Thoracic aorta (tissue), 2 donors: ENCODE measurements at places on chromosomes 5 and 9.

DNA sequence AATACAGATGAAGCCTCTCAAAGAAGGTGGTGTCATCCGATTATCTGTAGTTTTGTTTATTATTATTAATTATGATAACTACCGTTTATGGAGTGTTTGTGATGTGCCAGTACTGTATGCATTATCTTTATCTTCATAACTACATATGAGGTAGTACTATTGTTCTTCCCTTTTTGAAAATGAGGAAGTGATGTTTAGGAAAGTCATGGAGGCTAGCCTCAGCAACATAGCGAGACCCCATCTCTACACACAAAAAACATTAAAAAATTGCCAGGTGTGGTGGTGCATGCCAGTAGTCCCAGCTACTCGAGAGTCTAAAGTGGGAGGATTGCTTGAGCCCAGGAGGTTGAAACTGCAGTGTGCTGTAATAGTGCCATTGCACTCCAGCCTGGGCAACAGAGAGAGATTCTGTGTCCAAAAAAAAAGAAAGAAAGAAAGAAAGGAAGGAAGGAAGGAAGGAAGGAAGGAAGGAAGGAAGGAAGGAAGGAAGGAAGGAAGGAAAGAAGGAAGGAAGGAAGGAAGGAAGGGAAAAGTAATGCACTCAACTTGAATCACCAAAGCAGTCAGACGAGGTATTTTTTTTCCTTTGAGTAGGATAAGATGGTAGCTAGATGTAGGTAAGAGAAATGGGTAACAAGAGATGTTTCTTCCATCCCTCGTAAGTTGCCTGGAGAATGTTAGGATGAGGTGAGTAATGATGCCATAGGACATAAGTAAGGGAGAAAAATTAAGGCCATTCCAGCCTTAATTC lies 47.8 kb downstream of the PAM start:
- peaks cover 51% of the 10 kb centered on the region for H3K4me1 ChIP-seq
- H3K27me3 ChIP-seq: no peaks in the 10 kb centered on the region
- H3K36me3 ChIP-seq: no peaks in the 10 kb centered on the region

GRCh38 chr9:6739218-6739617 lies 18.6 kb upstream of the KDM4C start:
- H3K4me1 ChIP-seq: no peaks in the 10 kb centered on the region
- H3K4me3 ChIP-seq: no peak overlapping the region
- no peak overlapping the region for H3K27ac ChIP-seq
- no peaks in the 10 kb centered on the region for H3K36me3 ChIP-seq

- no peak overlapping the region for H3K27ac ChIP-seq
- H3K36me3 ChIP-seq: no peaks in the 10 kb centered on the region
Observed at GRCh38 chr9:126709241-126709640, 95.5 kb downstream of the LMX1B start.

GRCh38 chr5:177306674-177307543 lies 3.3 kb downstream of the PRELID1 start:
- no peaks in the 10 kb centered on the region for H3K27me3 ChIP-seq
- H3K36me3 ChIP-seq: peaks cover 14% of the 10 kb centered on the region
- no peak for DNase-seq
- H3K4me3 ChIP-seq: no peak overlapping the region
- peaks cover 39% of the 10 kb centered on the region for H3K4me1 ChIP-seq
- no peak overlapping the region for H3K27ac ChIP-seq

DNA sequence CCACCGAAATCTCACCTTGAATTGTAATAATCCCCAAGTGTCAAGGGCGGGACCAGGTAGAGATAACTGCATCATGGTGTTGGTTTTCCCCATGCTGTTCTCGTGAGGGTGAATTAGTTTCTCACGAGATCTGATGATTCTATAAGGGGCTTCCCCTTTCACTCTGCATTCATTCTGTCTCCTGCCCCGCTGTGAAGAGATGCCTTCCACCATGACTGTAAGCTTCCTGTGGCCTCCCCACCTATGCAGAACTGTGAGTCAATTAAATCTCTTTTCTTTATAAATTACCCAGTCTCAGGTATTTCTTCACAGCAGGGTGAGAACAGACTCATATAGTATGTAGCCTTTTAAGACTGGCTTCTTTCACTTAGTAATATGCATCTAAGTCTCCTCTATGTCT lies 128.1 kb upstream of the NR5A1 start:
- H3K27ac ChIP-seq: no peak overlapping the region
- no peak for DNase-seq
- H3K36me3 ChIP-seq: no peaks in the 10 kb centered on the region
- no peaks in the 10 kb centered on the region for H3K27me3 ChIP-seq
- no peak overlapping the region for H3K4me3 ChIP-seq

GRCh38 chr5:103474677-103475076 lies 87.9 kb downstream of the NUDT12 start:
- H3K4me3 ChIP-seq: no peak overlapping the region
- no peaks in the 10 kb centered on the region for H3K36me3 ChIP-seq
- no peaks in the 10 kb centered on the region for H3K27me3 ChIP-seq
- H3K4me1 ChIP-seq: peaks cover 5% of the 10 kb centered on the region
- DNase-seq: no peak

DNA sequence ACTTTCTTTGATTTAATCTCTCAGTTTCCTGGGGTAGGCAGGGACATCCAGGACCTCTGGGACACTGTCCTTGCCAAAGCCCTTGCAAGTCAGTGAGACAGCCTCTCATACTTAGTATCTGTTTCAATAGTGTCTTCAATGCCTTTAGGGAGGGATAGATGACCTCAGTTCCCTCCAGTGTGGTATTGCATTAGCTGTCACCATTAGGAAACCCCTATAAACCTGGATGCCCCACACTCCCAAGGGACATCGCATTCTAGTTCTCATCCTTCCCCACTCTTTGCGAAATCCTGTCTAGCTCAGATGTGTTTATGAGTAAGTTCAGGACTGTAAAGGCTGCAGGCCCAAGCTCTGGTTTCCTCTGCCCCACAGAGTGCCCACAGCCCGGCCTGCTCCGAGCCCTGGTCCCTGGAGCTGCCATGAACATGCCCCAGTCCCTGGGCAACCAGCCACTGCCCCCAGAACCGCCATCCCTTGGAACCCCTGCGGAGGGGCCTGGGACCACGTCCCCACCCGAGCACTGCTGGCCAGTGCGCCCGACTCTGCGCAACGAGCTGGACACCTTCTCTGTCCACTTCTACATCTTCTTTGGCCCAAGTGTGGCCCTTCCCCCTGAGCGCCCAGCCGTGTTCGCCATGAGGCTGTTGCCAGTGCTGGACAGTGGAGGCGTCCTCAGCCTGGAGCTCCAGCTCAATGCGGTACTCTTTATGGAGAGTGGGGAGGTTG lies 13.2 kb downstream of the TMEM8B start:
- DNase-seq: no peak
- H3K36me3 ChIP-seq: no peaks in the 10 kb centered on the region
- peaks cover 27% of the 10 kb centered on the region for H3K4me1 ChIP-seq
- no peaks in the 10 kb centered on the region for H3K27me3 ChIP-seq
- H3K27ac ChIP-seq: no peak overlapping the region

GRCh38 chr5:164663198-164663989 lies 1158.0 kb downstream of the MAT2B start:
- H3K36me3 ChIP-seq: no peaks in the 10 kb centered on the region
- H3K4me3 ChIP-seq: no peak overlapping the region
- H3K27me3 ChIP-seq: no peaks in the 10 kb centered on the region
- no peaks in the 10 kb centered on the region for H3K4me1 ChIP-seq
- H3K27ac ChIP-seq: no peak overlapping the region

- no peaks in the 10 kb centered on the region for H3K36me3 ChIP-seq
- H3K27me3 ChIP-seq: no peaks in the 10 kb centered on the region
- H3K27ac ChIP-seq: no peak overlapping the region
- no peaks in the 10 kb centered on the region for H3K4me1 ChIP-seq
- no peak for DNase-seq
- H3K4me3 ChIP-seq: no peak overlapping the region
Observed at GRCh38 chr5:139814704-139815280, 19.2 kb downstream of the PSD2 start.

DNA sequence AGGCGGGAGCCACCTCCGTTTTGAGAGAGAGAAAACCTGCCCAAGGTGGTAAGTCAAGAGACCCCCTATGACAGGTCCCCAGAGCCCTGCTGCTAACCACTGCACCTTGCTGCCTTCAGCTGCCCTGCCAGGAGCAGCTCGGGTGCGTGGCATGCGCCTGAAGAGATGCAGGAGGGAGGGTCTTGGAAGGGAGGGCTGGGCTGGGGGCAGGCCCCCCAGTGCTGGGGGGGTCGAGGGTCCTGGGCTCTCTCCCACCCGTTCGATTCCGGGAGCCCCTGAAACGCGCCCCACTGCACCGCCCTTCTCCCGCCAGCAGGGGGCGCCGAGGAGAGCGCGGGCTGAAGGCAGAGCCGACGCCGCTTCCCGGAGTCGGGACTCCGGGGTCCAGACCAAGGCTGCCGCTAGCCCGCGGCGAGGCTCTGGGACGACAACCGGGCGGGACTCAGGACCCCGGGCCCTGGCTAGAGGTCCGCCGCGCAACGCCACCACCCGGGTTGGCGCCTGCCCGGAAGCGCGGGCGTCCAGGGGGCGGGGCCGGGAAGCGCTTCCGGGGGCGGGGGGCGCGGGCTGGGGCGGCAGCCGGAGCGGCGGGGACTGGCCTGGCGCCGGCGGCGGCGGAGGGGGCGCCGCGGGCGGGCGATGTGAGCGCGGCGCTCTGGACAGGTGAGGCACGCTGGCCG lies at the start of gene ZBTB34:
ZBTB34 (plus strand) TSS at position 563 of the 680 bp plus-strand sequence. CDS start 18,761 bp downstream, outside the sequence.
- H3K36me3 ChIP-seq: peaks cover 6% of the 10 kb centered on the region
- peak within 1 kb of the TSS; percentile 86 for H3K27ac ChIP-seq
- DNase-seq: no peak
- no peaks in the 10 kb centered on the region for H3K27me3 ChIP-seq
- peaks cover 30% of the 10 kb centered on the region for H3K4me1 ChIP-seq

DNA sequence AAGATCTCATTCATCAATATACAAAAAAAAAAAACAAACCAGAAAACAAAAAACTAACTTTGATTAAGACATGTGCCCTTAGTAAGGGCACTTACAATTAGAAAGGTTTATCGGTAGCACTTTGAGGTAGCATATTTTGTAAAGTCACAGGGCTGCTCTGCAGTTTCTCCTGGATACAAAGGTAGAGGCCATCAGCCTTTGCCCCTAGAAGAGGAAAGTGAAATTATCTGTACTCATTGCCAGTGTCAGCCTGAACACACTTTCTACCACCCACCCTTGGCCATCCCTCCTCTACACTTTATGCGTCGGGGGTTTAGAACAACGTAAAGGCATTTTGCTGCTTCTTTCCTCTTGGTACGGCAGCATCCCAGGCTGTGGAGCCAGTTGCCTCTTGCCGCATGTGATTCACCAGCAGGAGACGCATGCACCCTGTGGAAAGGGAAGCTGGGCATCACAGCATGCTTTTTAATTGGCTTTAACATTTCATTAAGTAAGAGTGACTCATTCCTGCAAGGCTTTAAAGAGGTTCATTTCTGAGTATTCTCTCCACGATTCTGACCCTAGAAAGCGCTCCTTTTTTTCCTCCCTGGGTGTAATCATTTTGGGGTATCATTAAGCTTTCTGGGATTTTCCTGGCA lies 84.6 kb downstream of the CEMIP2 start:
- H3K27me3 ChIP-seq: no peaks in the 10 kb centered on the region
- H3K36me3 ChIP-seq: peaks cover 2% of the 10 kb centered on the region
- H3K4me3 ChIP-seq: no peak overlapping the region

- peak overlapping the region; percentile 72 for H3K27ac ChIP-seq
- H3K36me3 ChIP-seq: no peaks in the 10 kb centered on the region
- H3K4me1 ChIP-seq: peaks cover 6% of the 10 kb centered on the region
- DNase-seq: no peak
- H3K4me3 ChIP-seq: peak overlapping the region; percentile 32
Observed at GRCh38 chr9:110912419-110913291, 125.6 kb downstream of the LPAR1 start.

GRCh38 chr9:112002847-112003457 lies 106.3 kb downstream of the UGCG start:
- H3K4me3 ChIP-seq: no peak overlapping the region
- no peaks in the 10 kb centered on the region for H3K36me3 ChIP-seq
- H3K4me1 ChIP-seq: no peaks in the 10 kb centered on the region
- no peak overlapping the region for H3K27ac ChIP-seq

DNA sequence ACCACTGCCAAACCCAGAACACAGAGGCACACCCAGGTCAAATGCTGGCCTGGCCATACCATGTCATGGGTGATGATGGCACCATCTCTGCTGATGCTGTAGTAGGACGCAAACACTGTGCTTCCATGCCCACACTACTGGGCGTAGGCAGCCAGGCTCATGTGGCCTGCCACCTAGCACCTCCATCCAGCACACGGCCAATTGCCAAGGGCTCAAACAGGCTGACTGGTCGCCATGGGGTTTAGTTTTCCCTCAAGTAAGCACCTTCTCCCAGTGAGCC lies 39.4 kb downstream of the BICD2 start:
- no peaks in the 10 kb centered on the region for H3K27me3 ChIP-seq
- no peak for DNase-seq
- H3K4me3 ChIP-seq: no peak overlapping the region
- H3K27ac ChIP-seq: no peak overlapping the region

GRCh38 chr9:18238254-18238653 lies 235.7 kb upstream of the ADAMTSL1 start:
- H3K27me3 ChIP-seq: no peaks in the 10 kb centered on the region
- DNase-seq: no peak
- H3K4me3 ChIP-seq: no peak overlapping the region
- H3K36me3 ChIP-seq: no peaks in the 10 kb centered on the region
- H3K27ac ChIP-seq: no peak overlapping the region
- peaks cover 14% of the 10 kb centered on the region for H3K4me1 ChIP-seq

- no peak overlapping the region for H3K4me3 ChIP-seq
- DNase-seq: no peak
- no peaks in the 10 kb centered on the region for H3K27me3 ChIP-seq
Observed at GRCh38 chr5:10604975-10605374, 41.1 kb downstream of the ANKRD33B start.

- no peak overlapping the region for H3K4me3 ChIP-seq
- H3K27ac ChIP-seq: no peak overlapping the region
- peaks cover 3% of the 10 kb centered on the region for H3K36me3 ChIP-seq
- DNase-seq: no peak
- no peaks in the 10 kb centered on the region for H3K27me3 ChIP-seq
- no peaks in the 10 kb centered on the region for H3K4me1 ChIP-seq
Observed at GRCh38 chr9:132883349-132884294, 4.9 kb downstream of the SPACA9 start.

GRCh38 chr5:3446410-3446809 lies 149.2 kb upstream of the IRX1 start:
- no peaks in the 10 kb centered on the region for H3K27me3 ChIP-seq
- H3K4me3 ChIP-seq: no peak overlapping the region
- no peaks in the 10 kb centered on the region for H3K4me1 ChIP-seq
- DNase-seq: no peak
